ENCODE measurements at places on chromosomes 2 and 18. TPM values are rescaled to one million over a fixed set of nuclear protein-coding genes. Genes with fewer than 3 reads are reported as not detected.

KANSL1L gene
- polyA plus RNA-seq, result 18.5 TPM

RNF103 gene
- 32.5 TPM for polyA plus RNA-seq

FIGN gene
- polyA plus RNA-seq, result 11.4 TPM

CYP27A1 gene
- 3.6 TPM for polyA plus RNA-seq

PLGLB2 gene
- polyA plus RNA-seq, result 1.7 TPM

CFAP65 gene
- 2.5 TPM for polyA plus RNA-seq

Data from Purkinje cell (primary cell).